ENCODE measurements at places on chromosomes 7 and 10. TPM values are rescaled to one million over a fixed set of nuclear protein-coding genes. Genes with fewer than 3 reads are reported as not detected.
A peak's percentile ranks its signal among the peaks of the same experiment; 100 is the strongest.

GRCh38 chr10:60611291-60611747, 167.0 kb upstream of the CDK1 start:
- DNase-seq = peak; percentile 87

DNA sequence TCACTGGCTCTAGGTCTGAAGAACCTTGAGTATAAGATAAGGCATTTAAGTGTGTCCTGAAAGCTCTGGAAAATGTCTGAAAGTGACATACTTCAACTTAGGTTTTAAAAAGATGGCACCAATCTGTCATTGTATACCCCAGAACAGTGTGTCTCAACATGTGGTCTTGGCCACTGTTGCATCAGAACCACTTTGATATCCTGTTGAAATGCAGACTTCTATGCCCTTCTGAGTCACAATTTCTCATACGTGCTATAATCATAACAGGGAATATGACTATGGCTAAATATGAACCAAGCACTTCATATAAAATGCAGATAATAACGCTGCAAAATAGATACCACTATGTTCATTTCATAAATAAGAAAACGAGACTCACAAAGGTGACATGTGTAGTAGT, 38.0 kb upstream of the GPAM start:
- peak; percentile 78 for DNase-seq

- DNase-seq = no peak
These were observed 115.4 kb downstream of the SDK1 start for GRCh38 chr7:3416453-3416852.

GRCh38 chr10:125878957-125879835, 1.9 kb downstream of the DHX32 start:
- DNase-seq = peak; percentile 82

DNA sequence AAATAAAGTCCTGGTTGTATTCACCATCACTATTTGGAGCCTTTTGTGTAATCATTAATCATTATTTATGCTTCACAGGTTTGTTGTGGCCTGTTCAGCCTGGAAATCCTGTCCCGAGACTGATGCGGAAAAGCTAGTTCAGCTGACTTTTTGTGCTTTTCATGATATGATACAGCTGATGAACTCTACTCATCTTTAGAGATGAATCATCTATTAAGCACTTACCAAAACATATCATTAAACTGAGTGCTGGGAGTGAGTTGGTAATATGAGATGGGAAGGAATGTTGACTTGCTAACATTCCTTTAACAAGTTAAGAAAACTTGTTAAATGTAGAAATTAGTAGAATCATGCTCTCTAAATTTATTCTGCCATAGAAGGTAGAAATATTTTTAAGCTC, 53.0 kb downstream of the CROT start:
- peak; percentile 6 for DNase-seq

FGFBP3 gene
- total RNA-seq = 1.1 TPM

CHST3 gene
- 29.3 TPM for total RNA-seq

CNPY1 gene
- not detected for total RNA-seq

Measured in MCF 10A (cell line).